NCI-H1417 (cell line): ENCODE measurements at places on chromosomes 1 and 21.

DNA sequence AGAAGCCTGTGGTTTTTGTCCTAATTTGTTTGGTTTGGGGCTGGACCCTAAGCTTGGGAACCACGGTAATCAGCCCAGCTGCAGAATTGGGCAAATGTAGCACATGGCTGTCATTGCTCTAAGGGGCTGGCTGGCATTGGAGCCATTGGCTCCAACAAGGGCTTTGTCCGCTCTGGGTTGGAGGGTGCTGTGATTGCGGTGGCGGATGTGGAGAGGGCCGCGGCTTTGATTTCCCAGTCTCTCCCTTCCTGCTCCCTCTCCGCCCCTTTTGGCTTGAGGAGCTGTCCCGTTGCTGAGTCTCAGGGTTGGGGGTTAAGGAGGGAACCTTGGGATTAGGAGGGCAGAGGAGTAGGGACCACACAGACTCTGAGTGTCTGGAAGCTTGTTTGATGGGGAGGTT lies 91.7 kb upstream of the CD34 start:
- DNase-seq: no peak

- no peak for DNase-seq
Observed at GRCh38 chr21:34613679-34614627, 960 bp downstream of the RCAN1 start.

DNA sequence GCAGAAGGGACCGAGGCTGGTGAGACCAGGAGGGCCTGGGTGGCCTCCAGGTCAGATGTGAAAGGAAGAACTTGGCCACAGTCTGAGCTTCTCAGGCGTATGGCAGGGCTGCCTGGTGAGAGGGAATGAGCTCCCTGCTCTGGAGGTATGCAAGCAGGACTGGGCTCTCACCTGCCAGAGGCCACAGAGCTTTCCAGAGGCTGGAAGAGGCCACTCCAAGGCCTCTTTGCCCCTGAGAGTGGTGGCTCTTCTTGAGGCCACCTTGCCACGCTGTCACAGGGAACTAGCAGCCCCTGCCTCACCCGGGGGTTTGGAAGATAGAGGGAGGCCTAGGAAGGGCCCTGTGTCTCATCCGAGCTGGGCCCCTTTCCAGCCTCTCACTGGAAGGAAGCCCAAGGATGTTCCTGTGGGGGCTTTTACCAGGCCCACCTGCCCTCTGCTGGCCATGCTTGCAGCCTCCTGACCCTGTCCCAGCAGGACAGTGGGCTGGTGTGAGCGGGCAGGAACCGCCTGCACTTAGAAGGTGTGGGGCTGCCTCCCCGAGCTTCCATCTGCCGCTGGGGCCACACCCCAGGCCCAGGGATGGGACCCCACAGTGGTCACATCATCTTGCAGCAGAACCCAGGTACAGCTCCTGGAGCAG lies 10.0 kb downstream of the PCSK9 start:
- no peak for DNase-seq

DNA sequence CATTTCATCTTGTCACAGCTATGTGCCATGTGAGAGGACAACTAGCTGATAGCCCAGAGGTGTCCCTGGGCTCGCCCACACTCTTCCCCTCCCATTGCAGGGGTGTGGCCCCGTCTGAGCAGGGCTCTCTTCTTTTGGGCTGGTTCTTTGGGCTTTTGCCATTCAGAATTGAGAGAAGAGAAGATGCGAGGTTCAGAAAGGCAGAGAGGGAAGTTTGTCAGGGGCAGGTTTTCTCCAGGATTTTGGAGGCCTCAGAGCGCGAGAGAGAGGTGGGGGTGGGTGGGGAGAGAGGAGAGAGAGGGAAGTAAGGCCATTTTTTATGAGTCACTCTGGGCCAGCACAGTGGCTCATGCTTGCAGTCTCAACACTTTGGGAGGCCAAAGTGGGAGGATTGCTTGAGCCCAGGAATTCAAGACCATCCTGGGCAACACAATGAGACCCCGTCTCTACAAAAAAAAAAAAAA lies 5.2 kb downstream of the IFI6 start:
- DNase-seq: no peak

GRCh38 chr1:16187748-16188401 lies 24.6 kb downstream of the ARHGEF19 start:
- peak; percentile 70 for DNase-seq

DNA sequence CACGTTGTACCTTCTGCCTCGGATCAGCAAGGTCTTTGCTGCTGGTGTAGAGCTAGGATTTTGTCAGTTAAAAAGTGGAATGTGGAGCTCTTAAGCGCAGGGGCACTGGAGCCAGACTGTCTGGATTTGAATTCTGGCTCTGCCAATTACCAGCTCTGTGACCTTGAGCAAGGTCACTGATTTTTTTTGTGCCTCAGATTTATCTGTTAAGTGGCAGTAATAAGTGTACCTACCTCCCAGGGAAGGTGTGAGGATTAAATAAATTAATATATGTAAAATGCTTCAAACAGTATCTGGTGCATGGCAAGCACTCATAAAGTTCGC lies 40.3 kb downstream of the UBE2U start:
- peak; percentile 32 for DNase-seq

GRCh38 chr1:25821630-25822091 lies 1.9 kb downstream of the MTFR1L start:
- DNase-seq: no peak

GRCh38 chr1:64006276-64007051 lies 197.0 kb upstream of the UBE2U start:
- peak; percentile 32 for DNase-seq

GRCh38 chr1:176880955-176881595 lies 283.4 kb downstream of the ASTN1 start:
- peak; percentile 50 for DNase-seq

- DNase-seq: peak; percentile 9
Observed at GRCh38 chr1:55284856-55285255, 69.7 kb upstream of the USP24 start.

DNA sequence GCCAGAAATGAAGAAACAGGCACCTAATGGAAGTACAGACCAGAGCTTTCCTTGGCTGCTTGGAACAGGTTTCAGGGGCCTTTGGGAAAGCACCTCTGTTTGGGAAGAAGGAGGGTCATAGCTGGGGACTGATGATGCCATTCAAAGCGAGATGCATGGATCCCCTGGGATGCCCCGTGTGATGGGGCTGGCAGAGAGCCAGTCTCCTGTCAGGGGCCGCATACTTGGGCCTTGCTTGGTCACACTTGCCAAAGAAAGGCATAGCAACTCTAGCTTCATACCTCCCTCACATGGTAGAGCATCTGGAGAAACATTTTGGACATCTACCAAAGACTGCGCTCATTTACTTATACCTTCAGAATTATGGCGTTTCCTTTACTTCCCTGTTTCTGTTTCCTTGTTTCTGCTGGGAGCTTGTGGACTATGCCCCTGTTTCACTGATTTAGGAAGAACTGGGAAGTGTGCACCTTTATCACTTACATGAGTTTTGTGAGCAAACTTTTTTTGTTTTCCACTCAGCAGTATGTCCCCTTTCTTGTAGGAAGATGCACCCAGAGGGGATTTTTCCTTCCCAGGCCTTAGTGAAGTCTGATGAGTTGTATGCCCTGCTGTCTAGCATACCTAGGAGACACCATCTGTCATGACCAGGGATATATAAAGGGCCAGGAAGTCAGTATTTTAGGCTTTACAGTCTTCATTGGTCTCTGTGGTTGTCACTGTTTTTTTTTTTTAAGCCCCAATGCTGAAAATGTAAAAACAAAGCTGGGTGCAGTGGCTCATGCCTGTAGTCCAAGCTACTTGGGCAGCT lies 19.8 kb upstream of the ST3GAL3 start:
- DNase-seq: no peak

DNA sequence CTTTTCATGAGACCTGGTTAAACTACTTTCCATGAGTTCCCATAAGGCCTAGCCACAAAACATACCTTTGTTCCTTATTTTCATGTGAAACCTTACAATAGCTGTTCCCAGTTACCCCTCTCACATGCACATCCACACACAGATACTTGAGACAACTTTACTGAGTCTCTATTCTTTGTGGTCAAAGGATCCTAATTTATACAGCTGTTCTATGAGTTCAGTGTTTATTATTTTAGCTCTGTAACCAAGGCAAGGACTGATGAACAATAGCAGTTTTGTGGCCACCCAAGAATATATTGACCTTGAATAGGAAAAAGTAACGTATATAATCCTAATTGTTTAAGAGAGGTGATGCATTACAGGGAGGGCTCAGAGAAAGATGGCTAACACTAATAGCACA lies 160.5 kb upstream of the CACYBP start:
- no peak for DNase-seq

- DNase-seq: no peak
Observed at GRCh38 chr1:151773702-151774101, 10.4 kb upstream of the MRPL9 start.

DNA sequence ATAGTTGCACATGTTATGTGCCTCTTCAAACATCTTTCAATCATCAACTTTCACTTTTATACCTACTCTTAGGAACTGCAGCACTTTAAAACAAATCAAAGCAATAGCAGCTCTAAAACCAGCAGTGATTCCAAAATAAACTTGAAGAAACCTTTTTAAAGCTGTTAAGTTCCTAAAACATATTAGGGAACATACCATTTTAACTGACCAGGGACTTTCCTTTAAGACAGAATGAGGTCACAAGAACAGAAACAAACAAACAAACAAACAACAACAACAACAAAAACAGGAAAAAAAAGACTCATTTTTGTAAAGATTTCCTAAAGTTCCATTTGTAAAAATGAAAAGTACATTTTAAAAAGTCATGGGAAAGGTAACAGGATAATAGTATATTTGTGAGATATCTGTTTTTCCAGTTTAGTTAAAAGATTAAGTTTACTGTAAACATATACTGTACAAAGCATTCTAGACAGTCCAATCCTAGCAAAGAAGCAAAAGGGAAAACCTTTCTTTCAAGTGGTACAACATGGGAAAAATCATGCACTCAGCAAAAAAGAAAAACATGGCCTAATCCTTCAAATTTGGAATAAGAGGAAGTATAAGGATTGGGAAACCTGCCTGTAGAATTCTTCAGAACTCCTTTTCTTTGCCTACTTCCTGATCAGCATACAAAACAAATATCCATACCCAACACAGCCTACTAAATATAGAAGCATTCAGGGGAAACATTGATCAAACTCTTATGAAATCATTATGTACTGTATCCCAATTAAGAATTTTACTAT lies 45.5 kb downstream of the EPS15 start:
- no peak for DNase-seq

GRCh38 chr21:44485254-44485793 lies 30.0 kb downstream of the LRRC3 start:
- DNase-seq: no peak

GRCh38 chr1:93814795-93815340 lies 64.1 kb downstream of the DNTTIP2 start:
- DNase-seq: peak; percentile 68

DNA sequence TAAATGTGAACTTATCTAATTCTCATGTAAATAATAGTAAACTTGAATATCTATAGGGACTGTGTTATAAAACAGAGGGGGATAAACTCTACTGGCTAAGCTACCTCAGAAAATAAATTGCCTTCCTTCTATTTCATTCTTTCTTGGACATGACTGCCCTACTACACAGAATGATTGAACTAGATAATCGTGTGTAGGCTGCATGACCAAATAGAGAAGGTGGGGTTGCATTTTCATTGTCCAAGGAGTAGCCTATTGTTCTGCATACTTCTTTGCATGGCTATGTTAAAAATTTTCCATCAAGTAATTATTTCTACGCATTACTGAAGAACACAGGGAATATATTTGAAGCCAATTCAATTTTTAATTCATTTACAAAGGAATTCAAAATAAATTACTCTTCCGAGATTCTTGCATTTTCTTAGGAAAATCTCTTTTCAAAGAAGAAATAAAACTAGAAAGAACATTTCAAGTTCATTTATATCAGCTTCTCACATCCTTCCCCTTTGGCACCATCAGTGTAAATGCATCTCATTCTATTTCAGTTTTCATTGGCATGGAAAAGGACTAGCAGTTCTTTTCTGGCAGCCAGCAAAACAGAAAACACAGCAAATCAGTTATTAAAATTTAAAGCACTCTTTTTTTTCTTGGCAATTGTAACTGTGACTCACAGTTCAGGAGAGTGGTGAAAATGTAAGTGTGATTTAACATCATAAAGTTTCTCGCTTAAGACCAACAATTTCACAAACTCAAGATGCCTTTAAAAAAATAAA lies 714.7 kb downstream of the NCAM2 start:
- no peak for DNase-seq

DNA sequence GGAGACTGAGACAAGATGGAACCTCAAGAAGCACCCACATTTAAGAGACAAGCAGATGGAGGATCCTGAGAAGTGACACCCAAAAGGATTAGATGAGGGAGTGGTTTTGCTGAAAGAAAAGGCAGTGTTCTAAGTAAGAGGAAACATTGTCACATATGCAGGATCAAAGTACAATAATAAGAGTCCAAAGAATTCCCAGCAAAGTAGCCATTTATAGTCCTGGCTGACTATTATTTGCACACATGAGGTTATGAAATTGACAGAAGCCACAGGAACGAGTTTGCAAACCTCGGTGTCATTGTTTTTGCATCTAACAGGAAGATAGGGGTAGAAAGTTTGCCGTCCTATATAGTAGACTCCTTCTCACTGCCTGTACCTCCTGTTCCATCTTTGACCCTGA lies 41.3 kb downstream of the CHRM3 start:
- no peak for DNase-seq

- DNase-seq: no peak
Observed at GRCh38 chr1:59427155-59427554, 130.3 kb downstream of the FGGY start.

GRCh38 chr1:234706199-234706598 lies 96.2 kb upstream of the IRF2BP2 start:
- DNase-seq: no peak

DNA sequence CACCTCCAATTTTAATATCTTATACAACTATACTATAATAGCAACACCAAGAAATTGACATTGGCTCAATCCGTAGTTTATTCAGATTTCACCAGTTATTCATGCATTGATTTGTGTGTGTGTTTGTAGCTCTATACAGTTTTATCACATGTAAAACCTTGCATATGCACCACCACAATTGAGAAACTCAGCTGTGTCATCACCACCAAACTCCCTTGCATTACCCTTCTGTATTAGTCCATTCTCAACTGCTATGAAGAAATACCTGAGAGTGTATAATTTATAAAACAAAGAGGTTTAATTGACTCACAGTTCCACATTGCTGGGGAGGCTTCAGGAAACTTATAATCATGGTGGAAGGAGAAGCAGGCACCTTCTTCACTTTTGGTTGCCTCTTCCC lies 162.1 kb downstream of the PATJ start:
- DNase-seq: no peak

DNA sequence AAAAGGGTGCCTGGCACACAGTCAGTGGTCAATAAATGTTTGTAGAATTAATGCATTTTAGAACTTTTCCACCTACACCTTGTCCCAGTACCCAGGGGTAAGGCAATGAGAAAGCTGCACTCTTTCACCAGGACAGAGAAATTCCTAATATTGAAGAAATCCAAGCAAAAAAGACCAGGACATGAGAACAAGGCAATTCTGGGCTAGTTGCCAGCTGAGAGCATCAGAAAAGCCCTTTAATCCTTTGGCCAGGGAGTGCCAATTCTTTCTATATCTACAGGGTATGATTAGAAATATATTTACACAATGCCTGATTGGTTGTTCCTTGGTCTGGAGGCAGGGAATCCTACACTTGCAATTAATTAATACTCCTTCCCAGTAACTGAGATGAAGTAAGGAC lies 492.4 kb upstream of the NFIA start:
- no peak for DNase-seq

- no peak for DNase-seq
Observed at GRCh38 chr1:41494351-41495209, 10.1 kb upstream of the EDN2 start.
